ENCODE measurements at places on chromosomes 6 and 20. TPM values are rescaled to one million over a fixed set of nuclear protein-coding genes. Genes with fewer than 3 reads are reported as not detected.

Gene C6orf141
- polyA plus RNA-seq: not detected

Gene LCA5
- polyA plus RNA-seq: 0.12 TPM

Gene KCNK5
- 0.97 TPM for polyA plus RNA-seq

Gene ITCH
- 38.0 TPM for polyA plus RNA-seq
